Smooth muscle cell of the brain vasculature (primary cell): ENCODE measurements at places on chromosomes 7 and 10.
A peak's percentile ranks its signal among the peaks of the same experiment; 100 is the strongest.

- no peak for DNase-seq
Observed at GRCh38 chr10:59880971-59881510, 25.3 kb downstream of the CCDC6 start.

GRCh38 chr7:30214651-30215137, 69.7 kb upstream of the ZNRF2 start:
- no peak for DNase-seq

DNA sequence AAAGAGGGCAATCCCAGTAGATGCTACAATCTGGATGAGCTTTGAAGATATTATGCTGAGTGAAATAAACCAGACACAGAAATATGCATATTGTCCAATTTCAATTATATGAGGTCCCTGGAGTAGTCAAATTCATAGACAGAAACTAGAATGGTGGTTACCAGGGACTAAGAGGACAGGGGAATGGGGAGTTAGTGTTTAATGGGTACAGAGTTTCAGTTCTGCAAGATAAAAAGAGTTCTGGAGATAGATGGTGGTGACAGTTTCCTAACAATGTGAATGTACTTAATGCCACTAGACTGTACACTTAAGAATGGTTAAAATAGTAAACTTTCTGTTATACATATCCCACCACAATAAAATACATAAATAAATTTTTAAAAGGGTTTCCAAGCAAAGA, 236.6 kb downstream of the ELMO1 start:
- no peak for DNase-seq

DNA sequence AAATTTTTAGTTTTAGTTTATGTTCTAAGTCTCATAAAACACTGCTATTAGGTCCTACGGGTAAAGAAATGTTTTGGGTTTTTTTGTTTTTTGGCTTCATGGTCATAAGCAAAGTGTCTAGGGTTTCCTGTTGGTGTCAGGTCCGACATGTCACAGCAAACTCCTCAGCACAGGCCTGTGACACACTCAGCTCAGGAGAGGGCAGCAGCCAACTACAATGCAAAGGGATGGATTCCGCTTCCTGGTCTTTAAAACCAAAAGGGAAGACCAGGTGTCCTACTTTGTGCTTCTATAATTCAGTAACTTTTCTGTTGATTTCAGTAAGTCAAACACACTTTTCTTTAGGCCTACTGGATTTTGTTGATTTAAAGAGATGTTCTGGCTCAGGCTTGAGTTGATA, 83.8 kb upstream of the MACROH2A2 start:
- DNase-seq, result no peak

- DNase-seq, result no peak
Observed at GRCh38 chr7:55977831-55978230, 13.4 kb downstream of the NIPSNAP2 start.

DNA sequence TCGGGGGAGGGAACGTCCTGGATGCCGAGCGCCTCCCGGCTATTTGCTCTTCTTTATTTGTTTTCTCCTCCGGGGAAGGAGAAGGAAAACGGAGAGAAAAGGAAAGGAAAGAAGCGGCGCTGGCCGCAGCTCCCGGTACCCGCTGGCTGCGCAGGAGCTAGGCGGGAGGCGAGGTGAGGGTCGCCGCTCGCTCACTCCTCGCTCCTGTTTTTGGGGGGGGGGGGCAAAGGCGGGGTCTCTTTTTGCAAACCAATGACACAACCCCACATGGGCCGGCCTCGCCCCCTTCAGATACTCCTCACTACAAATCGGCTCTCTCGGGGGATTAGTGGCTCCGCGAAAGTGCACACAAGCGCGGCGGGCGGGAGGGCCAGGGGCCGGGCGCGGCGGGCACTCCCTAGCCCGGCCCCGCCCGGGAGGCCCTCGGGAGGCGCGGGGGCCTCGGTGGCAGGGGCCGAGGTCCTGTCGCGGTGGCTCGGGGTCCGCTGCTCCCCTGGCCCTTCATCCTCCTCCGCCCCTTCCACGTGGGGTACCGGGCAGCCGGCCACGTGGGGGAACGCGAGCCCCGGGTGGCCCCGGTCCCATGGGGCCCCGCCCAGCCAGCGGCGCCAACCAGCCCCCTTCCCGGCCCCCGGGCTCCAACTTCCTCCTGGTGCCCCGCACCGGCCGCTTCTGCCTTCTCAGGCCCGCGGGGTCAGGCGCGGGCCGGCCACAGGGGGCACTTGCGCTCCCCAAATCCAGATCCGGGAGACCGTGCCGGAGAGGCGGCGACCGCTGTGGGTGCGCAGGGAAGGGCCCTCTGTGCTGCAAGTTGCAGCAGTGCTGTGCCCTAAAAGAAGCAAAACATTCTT, 718 bp upstream of the CTBP2 start:
- no peak for DNase-seq

GRCh38 chr10:89741126-89741762, 39.9 kb downstream of the KIF20B start:
- DNase-seq, result no peak

DNA sequence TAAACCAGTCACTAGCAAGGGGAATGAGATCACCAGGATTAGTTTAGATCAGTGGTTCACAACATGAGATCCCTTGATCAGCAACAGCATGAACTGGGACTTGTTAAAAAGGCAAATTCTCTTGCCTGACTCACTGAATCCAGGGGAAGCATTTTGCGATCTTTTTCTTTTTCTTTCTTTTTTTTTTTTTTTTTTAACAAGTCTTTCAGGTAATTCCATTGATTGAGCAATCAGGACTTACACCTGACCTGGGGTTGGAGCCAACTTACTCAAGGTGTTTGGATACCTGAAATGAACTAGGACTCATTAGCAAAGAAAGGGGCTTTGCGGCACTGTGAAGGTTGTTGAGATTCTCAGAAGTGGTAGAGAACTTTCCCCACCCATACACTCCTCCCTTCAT, 47.1 kb upstream of the PRR15 start:
- DNase-seq, result no peak

GRCh38 chr7:151517601-151518104, 2.0 kb downstream of the RHEB start:
- DNase-seq, result no peak

- no peak for DNase-seq
Observed at GRCh38 chr10:3803927-3804741, 19.1 kb upstream of the KLF6 start.

GRCh38 chr10:120368927-120369326, 88.1 kb upstream of the PLPP4 start:
- DNase-seq, result no peak

- DNase-seq, result no peak
Observed at GRCh38 chr10:91007655-91008054, 86.8 kb upstream of the ANKRD1 start.

GRCh38 chr10:102630663-102631062, 13.6 kb upstream of the TRIM8 start:
- DNase-seq, result no peak

DNA sequence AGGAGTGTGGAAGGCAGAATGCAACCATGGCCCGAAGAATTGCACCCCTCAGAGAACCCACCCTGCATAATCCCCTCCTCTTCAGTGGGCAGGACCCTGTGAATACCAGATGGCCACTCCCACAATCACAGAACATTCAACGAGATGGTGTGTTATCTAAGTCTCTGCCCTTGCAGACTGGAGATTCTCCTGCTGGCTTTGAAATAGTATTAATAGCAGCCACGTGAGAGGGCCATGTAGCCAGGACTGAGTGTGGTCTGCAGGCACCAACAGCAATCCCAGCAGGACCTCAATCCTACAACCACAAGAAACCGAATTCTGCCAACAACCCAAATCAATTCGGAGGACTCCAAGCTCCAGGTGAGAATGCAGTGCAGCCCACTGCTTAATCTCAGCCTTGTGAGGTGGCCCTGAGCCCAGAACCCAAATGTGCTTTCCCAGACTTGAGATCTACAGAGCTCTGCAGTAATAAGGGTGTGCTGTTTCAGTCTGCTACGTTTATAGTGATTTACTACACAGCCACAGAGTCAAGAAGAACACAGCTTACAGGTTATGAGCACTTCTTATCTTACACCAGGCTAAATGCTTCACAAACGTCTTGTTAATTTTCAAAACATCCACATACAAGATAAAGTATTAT, 72.1 kb downstream of the VOPP1 start:
- no peak for DNase-seq

GRCh38 chr7:157204134-157204533, 65.4 kb downstream of the UBE3C start:
- DNase-seq, result no peak

- DNase-seq, result no peak
Observed at GRCh38 chr10:19762026-19762425, 54.2 kb upstream of the PLXDC2 start.

DNA sequence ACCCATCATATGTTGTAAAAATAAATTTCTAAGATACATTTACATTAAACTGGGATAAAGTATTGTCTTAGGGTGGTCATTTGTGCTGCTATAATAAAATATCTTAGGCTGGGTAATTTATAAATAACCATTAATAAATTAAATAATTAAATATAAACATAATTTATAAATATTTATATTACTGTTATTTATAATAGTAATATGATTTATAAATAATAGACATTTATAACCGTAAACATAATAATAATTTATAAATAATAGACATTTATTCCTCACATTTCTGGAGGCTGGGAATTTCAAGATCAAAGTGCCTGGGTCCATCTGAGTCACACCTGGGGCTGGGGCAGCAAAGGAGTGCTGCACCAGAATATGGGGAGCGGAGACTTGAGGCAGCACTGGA, 31.1 kb downstream of the ZWINT start:
- no peak for DNase-seq

DNA sequence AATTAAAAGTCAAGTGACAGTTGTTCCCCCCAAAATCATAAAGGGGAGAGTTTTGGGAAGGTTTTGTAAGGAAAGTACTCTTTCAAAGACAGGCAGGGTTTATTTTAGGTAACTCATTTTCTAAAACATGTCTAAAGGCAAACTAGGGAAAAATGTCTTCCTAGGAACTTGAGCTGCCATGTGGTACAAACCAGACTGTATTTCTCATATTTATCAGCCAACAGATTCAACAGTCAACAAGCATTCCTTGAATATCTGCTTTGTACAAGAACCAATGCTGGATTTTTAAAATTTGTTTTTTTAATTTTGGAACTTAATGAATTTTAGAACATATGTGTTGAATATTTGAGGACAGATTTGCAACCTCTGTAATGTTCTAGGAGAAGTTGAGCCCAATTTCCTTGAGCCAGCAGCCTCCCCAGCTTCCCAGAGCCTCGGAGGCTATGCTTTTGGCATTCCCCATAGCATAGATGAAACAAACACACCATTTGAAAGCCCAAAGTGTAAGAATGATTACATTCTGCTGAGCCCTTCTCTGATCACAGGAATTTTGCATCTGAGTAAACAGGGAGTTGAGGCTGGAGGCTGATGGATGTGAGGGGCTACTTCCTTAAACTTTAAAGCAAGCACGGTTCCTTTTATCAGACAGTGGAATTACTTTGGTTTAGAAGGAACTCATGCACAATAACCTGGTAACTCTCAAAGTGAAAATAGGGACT, 345.1 kb downstream of the RNLS start:
- DNase-seq, result no peak

DNA sequence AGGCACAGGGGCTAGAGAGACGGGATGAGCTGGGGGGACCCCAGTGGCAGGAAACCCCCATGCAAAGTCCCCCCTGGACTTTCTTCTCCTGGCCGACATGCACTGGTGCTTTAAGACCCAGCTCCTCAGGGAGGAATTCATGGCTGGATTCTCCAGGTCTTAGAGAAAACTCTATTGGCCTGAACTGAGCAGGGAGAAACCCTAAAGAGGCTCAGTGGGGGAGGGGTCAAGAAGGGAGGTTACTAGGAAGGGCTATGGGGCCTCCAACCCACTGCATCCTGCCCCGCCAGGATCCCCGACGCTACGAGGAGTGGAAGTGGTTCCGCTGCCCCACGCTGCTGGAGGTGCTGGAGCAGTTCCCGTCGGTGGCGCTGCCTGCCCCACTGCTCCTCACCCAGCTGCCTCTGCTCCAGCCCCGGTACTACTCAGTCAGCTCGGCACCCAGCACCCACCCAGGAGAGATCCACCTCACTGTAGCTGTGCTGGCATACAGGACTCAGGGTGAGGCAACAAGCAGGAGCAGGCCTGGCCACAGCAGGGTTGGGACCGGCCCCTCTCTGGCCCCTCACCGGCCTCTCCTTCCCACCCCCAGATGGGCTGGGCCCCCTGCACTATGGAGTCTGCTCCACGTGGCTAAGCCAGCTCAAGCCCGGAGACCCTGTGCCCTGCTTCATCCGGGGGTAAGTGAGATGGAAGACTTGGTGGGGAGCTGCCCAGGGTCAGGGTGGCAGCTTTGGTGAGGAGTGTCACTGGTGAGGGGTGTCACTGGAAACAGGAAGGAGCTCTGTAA, 13.8 kb downstream of the ATG9B start:
- no peak for DNase-seq

- no peak for DNase-seq
Observed at GRCh38 chr7:84477786-84478478, 283.3 kb upstream of the SEMA3A start.

GRCh38 chr10:77279207-77279606, 358.4 kb downstream of the KCNMA1 start:
- no peak for DNase-seq

GRCh38 chr10:73086816-73087215, 9.8 kb downstream of the P4HA1 start:
- DNase-seq, result no peak

- no peak for DNase-seq
Observed at GRCh38 chr10:133458021-133458709, 4.4 kb downstream of the SCART1 start.

GRCh38 chr7:104679085-104679484, 334.9 kb upstream of the KMT2E start:
- DNase-seq, result no peak

GRCh38 chr7:12716722-12717121, 29.3 kb downstream of the ARL4A start:
- no peak for DNase-seq

DNA sequence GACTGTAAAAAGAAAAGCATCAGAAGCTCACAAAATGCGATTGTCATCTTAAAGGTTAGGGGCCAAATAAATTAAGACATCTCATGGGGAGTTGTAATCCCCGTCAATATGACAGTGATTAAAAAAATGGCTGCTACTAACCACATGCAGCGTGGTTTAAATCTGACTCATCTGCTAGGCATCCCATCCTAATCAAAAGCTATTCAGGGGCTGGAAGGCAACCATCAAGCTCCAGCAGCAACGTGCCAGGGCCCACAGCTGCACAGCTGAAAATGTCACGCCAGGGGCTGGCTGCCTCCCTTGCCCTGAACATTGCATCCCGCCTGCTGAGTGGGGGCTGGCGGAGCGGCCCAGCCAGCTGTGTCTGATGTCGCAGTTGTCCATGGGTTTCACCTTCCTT, 66.3 kb upstream of the FRMD4A start:
- peak; percentile 58 for DNase-seq

- no peak for DNase-seq
Observed at GRCh38 chr7:150719960-150720891, 3.8 kb downstream of the GIMAP1 start.

- no peak for DNase-seq
Observed at GRCh38 chr7:28808796-28809533, 149.2 kb downstream of the TRIL start.

- no peak for DNase-seq
Observed at GRCh38 chr10:101062232-101063049, 652 bp downstream of the KAZALD1 start.

DNA sequence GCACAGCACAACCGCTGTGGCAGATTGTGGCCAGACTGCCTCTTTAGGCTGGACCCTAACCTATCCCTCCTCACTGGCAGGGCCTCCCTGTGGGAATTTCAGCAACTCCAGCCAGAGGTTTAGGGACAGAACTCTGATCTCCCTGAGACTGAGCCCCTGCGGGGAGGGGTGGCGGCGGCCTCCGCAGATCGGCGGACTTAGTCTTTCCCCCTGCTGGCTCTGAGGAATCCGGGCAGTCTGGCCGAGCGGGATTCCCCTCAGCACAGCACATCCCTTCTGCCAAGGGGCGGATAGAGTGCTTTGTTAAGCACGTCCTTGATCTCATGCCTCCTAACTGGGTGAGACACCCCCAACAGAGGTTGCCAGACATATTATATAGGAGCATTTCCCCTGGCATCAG, 224.2 kb upstream of the NPY start:
- no peak for DNase-seq
